ENCODE measurements at places on chromosomes 5 and 9.

DNA sequence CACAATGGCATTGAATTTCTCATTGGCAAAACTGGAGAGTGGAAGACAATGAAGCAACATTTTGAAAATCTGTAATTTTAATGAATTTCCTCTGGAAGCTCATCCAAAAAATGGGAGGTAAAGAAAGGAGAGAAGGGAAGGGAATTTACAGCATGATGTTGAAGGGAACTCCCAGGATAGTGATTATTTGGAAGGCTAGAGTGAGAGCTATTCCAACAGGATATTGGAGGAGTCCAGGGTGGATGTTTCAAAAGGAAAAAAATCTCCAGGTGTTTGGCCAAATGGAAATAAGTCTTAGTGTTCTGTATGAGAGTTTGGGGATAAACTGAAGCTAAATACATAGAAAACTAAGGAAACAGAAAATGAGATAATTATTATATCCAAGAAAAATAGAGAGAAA is 106.2 kb downstream of the IZUMO3 start:
- no peak for DNase-seq

GRCh38 chr5:179170606-179171005 is 110.4 kb downstream of the ZNF354C start:
- DNase-seq = no peak

DNA sequence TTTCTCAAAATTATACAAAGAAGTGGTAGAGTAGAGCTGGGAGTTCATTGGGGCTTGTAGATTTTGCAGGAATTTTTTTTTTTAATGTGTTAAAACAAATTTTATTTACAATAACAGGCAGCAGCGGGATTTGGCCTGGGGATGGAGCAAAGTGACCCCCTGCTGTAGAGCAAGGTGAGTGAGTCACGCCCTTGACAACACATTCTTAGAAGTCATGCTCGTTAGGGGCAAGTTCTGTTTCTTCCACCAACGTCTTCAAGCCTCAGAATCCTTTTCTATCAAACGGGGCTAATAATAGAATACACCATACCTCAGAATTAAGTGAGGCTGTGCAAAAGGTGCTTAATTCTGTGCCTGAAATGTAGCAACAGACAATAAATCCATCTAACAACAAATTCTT is 1.1 kb upstream of the ANKDD1B start:
- no peak for DNase-seq

GRCh38 chr5:16492398-16493140 is 27.0 kb upstream of the ZNF622 start:
- no peak for DNase-seq

DNA sequence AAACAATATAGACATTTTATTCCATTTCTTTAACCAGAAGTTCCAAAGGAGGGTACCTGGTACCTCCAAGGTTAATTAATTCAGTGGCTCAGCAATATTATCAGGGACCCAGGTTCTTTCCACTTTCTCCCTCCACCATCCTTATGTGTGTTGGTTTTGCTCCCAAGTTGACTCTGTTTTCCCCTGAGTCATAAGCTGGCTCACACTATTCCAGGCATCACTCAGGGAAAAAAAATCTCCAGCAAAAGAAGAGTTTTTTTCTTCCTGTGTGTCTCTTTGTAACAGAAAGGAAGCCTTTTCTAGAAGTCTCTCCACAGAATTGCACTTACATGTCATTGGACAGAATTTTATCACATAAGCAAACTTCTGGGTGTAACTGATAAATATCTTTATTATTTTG is 31.2 kb upstream of the GALNT10 start:
- DNase-seq = no peak

- no peak for DNase-seq
Measured at GRCh38 chr5:57492632-57493031, 10.0 kb upstream of the ACTBL2 start.

DNA sequence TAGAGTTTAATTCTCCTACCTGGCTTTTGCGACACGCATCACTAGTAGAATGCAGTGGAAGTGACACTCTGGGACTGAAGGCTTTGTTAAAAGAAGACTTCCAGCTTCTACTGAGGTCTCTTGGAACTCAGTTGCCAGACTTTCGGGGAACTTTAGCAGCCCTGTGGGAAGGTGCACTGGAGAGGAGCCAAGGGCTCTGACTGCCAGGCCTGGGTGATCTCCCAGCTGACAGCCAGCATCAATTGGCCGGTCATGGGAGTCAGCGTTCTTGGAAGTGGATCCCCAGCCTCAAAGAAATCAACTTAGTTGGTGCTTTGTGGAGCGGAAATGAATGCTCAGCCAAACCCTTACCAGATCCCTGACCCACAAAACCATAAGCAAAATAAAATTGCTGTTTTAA is 87.1 kb downstream of the OSTF1 start:
- no peak for DNase-seq

GRCh38 chr9:88628114-88628513 is 93.1 kb downstream of the NXNL2 start:
- DNase-seq = no peak

- no peak for DNase-seq
Measured at GRCh38 chr5:33148076-33148513, 292.7 kb upstream of the TARS1 start.

DNA sequence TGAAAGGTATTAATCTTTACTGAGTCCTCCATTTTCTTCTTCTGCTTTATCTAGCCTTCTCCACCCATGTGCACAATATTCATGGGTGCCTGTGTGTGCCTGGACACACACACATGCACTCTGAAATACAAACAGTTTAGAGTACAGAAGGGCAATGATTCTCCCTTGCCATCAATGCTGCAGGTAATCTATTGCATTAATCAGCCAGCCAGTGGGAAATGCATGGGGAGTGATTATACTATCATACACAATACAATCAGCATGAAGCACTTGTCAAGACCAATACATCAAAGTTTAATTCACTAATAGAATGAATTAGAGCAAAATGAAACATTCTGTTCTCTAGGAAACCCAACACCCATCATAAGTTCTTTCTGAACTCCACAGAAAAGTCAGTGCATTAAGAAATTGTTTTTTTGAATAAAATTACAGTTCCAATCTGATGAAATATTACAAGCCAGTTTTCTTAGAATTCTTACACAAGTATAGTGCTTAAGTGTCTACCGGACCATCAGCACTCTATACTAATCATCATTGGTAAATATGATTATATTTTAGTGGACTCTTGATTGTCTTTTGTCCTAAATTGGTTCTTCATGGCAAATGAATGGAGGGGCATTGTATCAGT is 172.2 kb downstream of the ZSWIM6 start:
- DNase-seq = no peak

- DNase-seq = no peak
Measured at GRCh38 chr5:132083071-132083678, 9.6 kb downstream of the CSF2 start.

GRCh38 chr9:86670536-86670935 is 276.8 kb downstream of the GAS1 start:
- DNase-seq = no peak

DNA sequence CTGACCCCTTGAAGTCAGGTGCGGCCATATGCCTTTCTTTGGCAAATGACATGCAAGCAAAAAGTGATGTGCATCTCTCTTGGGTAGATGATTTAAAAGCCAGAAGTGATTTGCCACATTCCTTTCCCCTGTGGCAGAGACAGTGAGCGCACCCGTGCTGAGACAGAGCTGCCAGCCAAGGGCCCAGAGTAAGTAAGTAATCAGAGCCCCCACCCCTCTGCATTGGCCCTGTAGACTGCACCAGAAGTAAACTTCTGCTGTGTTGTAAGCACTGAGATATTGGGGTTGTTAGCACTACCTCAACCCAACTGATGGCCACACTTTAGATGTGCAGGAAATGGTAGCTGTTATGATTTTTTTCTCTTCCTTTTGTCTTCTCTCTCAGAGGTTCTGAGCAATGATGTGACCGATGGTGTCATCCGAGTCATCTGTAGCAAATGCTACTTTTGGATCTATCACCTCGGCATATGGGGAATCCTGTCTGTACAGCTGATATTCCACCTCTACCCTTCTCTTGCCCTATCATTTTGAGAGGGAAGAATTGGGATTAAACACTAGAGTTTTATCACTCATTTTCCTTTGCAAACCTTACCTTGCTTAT is 58.0 kb downstream of the DOCK2 start:
- no peak for DNase-seq

DNA sequence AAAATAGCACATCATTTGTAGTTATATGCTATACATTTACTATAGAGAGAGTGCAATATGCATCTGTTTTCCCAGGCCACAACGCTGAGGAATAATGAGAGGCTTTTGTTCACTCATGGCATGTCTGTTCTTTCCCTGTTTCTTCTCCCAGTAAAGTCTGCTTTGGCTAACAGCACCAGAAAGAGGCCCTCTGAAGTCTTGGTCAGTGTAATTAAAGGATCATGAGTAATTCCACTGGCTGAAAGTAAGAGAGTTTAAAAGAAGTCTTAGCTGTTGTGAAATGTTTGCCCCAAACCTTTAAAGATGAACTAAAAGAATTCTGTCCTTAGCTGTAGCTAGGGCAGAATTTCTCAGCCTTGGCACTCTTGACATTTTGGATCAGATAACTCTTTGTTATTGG is 228.8 kb downstream of the TLE4 start:
- DNase-seq = no peak

DNA sequence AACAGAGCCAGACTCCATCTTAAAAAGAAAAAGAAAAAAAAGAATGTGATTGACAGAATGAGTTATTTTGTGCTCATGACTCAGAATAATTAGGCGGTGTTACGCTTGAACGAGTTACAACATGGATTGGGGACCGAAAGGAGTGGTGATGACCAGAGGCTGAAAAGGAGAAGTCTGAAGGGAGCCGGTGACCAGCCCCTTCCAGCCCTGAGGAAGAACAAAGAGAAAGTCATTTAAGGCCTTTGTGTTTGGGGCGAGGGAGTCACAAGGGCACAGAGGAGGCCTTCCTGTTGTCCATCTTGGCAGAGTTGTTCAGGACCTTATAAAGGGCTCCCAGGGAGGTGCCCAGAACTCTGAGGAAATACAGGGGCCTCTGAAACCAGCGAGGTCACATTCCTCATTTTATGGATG is 131.6 kb downstream of the GOLPH3 start:
- DNase-seq = no peak

DNA sequence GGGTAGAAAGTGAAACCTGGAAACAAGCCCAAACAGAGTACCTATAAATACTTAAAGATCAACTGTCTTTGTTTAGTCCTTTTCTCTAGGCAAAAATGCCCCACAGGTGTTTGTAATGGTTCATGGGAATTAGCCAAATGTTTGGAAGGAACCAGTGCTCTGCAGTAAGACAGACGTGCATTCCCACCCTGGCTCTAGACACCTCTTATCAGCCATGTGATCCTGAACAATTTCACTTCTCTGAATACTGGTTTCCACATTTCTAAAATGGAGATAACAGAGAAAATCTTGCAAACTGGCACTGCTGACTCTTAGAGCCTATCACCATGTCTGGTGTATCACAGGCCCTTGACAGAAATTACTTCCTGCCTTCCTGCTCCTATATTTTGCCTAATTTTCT is 30.0 kb downstream of the GLIS3 start:
- DNase-seq = no peak

DNA sequence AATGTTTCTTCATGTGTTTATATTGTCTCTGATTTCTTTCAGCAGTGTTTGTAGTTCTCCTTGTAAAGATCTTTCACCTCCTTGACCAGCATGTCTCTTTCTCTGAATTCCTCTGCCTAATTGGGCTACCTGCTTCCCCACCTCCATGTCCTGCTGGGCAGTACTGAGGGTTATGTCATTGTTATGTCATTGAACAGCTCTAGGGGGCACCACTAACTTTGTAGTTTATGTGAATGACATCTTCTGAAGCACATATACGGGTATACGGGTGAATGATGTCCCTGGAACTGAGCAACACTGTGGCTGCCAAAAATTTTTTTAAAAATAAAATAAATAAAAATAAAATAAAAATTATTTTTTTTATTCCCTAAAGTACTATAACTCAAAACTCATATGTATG is 16.9 kb upstream of the SNCAIP start:
- no peak for DNase-seq

GRCh38 chr5:102664616-102665335 is 90.3 kb upstream of the PAM start:
- DNase-seq = no peak

DNA sequence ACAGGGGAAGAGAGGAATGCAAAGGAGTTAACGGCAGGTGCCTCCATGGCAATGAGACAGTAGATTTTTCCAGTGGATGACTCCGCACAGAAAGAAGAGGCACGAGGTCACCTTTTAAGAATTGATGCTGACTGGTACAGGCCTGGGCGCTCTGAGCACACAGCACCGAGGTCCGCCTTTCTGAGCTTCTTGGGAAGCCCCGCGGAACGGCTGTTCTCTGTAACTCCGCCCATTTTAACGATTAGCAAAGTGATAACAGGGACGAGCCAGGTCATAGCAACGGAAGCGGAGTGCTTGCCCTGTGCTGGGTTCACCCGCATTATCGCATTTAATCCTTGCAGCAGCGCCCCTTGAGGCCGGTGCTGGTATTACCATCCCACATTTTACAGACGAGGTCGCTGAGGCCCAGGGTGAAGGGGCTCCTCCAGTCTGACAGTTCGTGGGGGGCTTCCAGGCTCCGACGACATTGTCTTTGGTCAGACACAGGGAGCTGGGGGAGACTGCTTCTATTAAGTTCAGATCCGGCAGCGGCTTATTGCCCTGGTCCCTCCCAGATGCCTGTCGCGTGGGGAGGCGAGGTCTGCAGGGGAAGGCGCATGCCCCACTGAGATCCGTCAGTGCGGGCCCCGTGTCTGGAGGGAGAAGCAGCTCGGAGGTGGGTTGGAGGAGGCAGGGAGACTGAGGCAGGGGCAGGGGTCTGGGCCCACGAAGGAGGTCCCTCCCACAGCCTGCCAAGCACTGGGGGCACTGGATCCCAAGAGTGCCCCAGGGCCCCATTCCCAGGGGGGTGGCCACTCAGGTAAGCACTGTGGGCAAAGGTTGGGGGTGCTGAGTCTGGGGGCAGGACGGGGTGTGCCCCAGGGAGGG is 22.3 kb upstream of the HMCN2 start:
- peak; percentile 64 for DNase-seq

GRCh38 chr9:13971415-13971814 is 342.5 kb downstream of the NFIB start:
- DNase-seq = no peak

DNA sequence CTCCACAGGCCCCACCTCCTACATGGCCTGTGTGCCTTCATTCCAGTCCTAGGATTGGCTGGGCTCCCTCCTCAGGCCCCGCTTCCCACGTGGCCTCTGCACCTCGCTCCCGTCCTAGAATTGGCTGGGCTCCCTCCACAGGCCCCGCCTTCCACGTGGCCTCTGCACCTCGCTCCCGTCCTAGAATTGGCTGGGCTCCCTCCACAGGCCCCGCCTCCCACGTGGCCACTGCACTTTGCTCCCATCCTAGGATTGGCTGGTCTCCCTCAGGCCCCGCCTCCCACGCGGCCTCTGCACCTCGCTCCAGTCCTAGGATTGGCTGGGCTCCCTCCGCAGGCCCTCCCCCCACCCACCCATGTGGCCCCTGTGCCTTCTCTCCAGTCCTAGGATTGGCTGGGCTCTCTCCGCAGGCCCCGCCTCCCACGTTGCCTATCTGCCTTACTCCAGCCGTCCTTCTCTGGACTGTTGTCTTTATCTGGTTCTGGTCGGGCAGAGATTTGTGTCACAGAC is 45.3 kb upstream of the CACNA1B start:
- no peak for DNase-seq
